ENCODE measurements at places on chromosomes 3 and 15.
A peak's percentile ranks its signal among the peaks of the same experiment; 100 is the strongest.

DNA sequence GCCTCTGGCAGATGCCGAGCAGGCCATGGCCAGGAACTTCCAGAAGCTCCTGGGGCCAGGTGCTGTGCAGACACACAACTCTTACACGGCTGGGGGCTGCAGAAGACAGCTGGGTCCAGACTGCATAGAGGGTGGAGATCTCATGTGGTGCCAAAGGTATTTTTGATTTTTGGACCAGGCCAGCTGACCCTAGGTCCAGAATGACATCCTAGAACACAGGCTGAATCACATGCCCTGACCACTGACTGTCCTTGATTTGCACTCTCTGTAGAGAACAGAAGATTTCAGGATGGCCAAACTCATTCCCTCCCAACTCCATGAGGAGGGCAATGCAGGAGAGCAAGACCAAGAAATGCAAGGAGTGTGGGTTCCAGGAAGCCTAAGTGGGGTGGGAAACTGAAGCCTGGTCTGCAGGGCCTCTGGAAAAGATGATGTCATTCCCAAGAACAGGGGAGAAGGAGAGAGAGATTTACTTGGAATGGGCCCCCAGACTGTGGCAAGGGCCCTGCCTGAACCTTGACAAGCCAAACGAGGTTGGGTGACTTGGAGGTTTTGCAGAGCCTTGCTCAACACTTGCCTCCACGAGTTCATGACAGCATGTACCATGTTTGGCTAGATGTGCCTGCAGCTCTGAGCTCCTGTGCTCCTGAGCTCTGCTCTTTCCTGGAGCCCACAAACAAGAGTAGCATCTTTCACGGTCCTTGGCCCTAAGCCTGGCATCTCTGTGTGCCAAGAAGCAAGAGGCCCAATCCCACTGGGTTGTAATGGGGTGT is 38.5 kb upstream of the CTSH start:
- no peak for DNase-seq

DNA sequence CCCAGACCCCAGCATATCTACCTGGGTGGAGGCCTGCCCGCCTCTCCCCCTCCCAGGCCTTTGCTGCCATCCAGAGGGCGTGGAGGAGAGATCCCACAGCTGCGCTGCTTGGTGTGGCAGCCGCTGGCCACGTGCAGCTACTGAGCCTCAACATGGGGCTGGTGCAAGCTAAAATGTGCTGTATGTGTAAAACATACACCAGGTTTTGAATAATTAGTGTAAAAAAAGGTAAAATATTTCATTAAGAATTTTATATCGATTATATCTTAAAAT is 95.8 kb downstream of the SEC22A start:
- DNase-seq, result no peak

DNA sequence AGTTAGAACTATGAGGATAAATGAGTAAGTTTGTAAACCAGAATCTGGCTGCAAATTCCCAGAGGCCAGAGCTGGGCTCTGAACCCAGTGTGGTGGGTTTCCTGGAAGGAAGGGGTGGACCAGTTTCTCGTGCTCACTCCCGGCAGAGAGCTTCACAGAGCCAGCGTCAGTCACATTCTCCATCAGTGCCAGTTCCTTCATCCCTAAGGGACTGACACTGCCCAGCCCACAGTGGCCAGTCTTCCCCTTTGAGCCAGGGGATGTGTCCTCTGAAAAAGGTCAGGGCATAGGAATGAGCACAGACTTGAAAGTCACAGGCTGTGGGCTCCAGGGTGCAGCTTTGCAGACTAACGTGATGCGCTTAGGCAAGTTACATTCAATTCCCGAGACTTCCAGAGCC is 135.8 kb upstream of the HACD2 start:
- no peak for DNase-seq

DNA sequence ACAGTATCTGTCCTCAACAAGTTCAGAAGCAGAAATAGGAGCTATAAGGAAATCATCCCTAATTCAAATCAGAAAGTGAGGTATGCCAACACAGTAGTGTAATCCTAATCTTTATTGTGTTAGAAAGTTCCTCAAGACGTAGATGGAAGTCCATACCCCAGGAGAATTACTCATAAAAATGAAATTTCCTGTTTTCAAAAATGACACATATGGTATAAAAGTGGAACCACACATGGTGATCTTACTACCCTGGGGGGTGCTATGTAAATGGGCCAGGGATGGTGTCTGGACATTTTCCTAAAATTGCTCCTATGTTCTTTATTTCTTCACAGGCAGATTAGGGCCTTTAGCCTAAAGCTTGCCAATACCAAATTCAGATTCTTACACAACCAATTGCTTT is 204.1 kb downstream of the ARRDC4 start:
- no peak for DNase-seq

DNA sequence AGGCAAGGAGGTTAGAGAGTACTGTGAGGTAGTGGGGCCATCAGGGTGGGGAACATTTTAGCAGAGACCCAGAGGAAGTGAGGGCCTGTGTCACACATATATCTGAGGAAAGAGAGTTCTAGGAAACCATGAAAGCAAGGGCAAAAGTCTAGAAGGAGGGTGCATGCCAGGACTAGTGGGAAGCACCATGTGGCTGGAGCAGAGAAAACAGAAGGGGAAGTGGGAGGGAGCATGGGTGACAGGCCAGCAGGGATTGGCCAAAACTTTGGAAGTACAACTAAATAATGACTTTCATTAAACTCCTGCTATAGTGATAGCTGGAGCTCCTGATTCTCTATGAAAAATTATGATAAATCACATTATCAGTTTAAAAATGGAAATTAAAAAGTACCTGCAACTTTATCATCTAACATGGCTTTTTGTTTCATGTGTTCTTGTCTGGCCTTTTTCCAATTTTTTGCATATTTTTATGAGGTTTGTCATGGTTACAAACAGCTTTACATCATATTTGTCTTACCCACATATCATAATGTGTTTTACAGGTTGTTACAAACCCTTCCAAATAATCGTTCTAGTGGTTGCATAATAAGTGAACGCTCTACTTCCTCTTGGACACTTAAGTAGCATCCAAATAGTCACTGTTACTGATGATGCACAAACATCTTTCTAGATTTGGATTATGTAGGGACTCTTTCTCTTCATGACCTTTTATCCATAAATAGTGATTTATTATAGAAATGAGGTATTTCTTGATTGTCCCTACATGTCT is 168.3 kb downstream of the NEK10 start:
- DNase-seq, result no peak

DNA sequence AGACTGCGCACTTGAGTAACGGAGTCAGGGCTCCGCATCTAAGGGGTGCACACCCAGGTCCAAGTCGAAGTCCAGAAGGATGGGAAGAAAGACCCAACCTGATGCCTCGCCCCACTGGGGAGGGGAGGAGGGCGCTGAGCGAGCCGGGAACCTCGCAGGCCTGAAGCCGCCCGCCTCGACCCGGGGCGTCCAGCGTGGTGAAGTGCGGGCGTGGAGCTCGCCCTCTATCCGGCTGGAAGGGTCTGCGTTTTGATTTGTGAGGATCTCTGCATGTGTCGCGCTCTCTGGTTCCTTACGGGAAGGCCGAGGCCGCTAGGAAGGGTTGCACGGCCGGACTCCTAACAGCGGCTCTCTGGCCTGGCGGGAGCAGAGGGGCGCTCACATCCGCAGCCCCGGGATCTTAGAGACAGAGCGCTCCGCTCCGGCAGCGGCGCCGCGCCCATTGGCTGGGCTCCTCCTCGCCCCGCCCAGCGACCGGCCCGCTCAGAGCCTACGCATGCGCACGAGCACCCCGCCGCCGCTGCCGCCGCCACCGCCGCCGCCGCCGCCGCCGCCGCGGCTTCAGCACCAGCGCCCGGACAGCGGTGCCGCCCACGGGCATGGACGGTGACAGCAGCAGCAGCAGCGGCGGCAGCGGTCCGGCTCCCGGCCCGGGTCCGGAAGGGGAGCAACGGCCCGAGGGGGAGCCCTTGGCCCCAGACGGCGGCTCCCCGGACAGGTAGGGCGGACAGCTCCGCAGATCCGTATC is at the start of gene DISP2:
TSS of gene DISP2 (plus strand) at position 497 of the 748 bp plus-strand sequence. CDS start at position 600, 103 bp downstream.
- DNase-seq, result peak; percentile 62

GRCh38 chr3:128767094-128767750 is 41.2 kb downstream of the RAB7A start:
- no peak for DNase-seq

DNA sequence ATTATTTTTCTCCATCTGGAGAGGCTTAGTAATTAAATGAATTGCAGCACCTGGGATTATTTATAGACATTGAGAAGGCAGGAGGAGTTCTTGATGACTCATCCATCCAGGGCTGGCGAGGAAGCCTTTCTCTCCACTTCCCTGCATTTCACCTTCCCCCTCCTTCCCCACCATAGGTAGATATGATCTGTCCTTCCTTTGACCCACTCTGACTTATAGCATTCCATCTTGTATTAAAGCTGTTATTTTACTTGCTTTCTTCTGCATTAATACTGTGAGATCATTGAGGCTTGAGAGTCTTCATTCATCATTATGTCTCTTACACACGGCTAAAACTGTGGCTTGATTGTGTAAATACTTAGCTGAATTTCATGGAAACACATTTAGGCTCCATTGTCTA is 288.8 kb downstream of the FEZF2 start:
- DNase-seq, result peak; percentile 22

GRCh38 chr3:25573386-25574171 is 91.1 kb downstream of the TOP2B start:
- DNase-seq, result peak; percentile 64

DNA sequence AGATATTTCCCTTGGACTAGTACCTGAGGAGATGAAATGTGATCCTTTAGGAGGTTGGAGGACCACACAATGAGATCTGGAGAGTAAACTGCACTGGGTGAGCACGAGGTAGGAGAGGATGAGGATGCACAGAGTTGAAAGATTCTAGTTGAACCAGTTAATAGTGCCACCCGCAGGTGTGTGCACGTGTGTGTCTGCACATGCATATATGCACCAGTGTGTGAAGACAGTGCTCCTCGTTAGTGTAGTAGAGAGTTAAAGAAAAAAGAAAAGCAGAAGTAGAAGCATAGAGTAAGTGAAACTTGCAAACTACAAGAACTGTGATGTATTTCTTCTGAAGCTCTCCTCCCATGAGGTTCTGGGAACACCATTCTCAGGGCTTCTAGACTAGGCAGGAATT is 8.4 kb downstream of the MED12L start:
- no peak for DNase-seq

- DNase-seq, result no peak
Observed at GRCh38 chr15:98643115-98643514, 5.2 kb upstream of the IGF1R start.

DNA sequence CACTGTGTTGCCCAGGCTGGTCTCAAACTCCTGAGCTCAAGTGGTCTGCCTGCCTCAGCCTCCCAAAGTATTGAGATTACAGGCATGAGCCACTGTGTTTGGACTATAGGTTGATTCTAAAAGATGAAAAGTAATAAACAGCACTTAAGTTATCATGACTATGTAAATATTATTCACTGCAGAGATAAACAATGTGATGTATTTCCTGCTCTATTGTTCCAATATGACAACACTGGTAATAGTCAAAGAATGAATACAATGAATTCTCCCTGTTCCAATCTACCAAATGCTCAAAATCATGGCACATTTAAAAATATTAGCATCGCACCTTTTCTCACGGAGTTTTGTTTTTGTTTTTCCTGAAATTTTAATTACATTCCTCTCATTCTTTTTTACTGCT is 36.8 kb upstream of the TBL1XR1 start:
- no peak for DNase-seq

- DNase-seq, result no peak
Observed at GRCh38 chr15:25717457-25718168, 145.5 kb downstream of the ATP10A start.

GRCh38 chr3:191361456-191361855 is 31.1 kb upstream of the UTS2B start:
- no peak for DNase-seq

DNA sequence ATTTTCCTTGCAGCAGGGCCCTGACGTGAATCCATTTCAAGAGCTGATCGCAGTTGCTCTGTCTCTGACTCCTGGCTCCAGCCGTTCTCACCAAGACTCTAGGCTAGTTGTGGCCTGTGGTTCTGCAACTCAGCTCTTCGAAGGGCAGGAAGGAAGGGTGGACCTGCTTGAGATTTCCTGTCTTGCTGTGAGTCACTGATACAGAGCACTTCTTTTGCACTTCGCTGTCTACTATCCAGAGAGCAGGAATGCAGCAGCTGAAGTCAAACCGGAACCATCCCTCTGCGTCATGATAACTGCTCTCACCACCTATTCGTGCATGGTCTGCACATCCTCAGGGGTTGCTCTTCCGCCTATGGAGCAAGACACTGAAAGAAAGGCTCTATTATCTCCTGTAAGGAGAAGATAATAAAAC is 59.7 kb downstream of the RAP2B start:
- DNase-seq, result peak; percentile 100

DNA sequence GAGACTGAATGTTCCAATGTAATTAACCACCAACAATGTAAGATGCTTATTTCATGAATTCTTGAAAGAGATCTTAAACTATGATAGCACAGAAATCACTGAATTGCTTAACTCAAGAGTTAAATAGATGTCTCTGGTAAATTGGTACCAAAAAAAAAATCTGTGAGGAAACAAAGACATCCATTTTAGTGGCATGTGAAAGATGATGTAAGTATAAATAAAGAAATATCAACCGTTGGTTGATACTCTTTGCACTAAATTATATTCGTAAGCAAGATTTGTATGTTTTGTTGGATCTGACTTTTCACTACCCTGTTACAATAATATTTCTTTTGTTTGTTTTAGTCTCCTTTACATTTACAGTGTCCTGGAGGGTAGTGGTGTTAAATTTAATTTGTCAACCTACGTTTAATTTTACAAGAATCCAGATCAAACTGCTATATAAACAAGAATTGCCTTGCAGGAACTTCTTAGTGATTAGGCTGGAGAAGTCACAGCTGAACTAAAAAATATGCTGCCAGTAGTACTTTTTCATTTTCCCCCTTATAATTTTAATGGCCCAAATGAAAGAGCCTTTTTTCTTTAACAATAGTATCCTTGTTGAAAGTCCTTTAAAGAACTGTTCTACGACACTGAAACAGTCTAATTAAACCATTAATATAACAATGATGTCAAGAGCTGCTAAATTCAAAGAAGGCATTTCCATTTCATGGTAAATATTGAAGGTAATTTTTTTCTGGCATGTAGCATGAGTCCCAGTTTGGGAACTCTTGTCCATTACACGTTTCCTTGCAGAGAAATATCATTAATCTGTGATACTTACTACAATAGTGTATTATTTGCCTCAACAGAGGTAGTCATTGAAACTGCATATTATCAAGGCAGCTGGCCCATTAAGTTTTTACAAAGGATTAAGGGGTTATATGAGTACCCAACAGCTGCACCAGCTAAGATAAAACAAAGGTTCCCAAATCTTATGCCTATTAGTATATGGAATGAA is 109.6 kb upstream of the PHLDB2 start:
- DNase-seq, result no peak

GRCh38 chr15:30940359-30940758 is 36.6 kb downstream of the FAN1 start:
- DNase-seq, result no peak

Measured in iris pigment epithelial cell (primary cell).